ENCODE measurements at places on chromosomes 4 and X.

DNA sequence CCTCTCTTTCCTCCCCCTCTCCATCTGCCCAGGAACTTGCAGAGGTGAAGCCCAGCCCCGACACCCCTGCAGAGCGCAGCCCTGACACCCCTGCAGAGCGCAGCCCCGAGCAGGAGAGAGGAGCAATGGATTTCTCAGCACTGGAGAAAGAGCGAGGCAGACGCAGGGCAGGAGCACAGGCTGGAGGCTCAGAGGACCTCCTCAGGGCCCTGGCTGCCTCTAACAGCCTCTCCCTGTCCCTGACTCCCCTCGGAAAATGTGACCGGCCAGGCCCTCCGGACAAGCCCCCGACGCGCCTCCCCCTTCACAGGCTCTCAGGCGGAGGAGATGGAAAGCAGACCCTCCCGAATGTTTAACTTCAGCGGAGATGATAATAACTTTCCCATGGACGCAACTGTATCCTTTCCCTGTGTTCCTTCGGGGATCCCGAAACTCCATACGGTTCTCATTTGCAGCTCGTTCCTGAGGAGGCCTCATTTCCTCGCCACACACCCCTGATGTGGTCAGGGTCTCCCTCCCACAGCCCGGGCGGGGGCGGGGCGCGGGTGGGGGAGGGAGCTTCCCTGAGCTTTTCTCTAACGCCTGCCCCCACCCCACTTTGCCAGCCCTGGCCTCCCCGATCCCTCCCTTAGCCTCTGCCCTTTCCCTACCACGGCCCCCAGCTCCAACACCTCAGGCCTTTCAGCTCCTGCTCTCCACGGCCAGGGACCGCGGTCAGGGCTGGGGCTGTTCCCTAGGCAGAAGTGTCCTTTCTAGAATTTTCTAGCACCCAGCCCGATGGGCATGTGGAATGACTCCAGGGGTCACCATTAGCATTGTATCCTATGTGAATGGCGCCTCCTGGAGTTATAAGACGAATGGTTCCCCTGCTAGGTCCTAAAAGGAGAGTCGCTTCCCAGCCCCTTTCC lies 201.1 kb upstream of the BCOR start:
- DNase-seq = no peak

DNA sequence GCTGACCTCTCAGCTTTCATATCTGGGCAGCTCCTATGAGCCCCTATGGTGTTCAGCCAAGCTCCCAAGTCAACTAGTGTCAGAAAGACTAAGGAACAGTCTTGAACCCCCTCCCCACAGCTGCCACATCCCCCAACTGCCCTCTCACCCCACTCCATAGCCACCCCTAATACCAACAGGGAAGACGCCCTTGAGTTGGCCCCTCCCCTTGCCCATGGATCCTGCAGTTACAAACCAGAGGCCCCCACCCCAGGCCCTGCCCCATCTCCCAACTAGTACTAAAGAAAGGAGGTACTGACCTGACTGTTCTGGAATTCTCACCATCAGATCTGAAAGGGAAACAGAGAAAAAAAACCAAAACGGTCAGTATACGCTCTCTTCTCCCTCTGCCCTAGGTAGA lies 10.2 kb upstream of the IQSEC2 start:
- no peak for DNase-seq

DNA sequence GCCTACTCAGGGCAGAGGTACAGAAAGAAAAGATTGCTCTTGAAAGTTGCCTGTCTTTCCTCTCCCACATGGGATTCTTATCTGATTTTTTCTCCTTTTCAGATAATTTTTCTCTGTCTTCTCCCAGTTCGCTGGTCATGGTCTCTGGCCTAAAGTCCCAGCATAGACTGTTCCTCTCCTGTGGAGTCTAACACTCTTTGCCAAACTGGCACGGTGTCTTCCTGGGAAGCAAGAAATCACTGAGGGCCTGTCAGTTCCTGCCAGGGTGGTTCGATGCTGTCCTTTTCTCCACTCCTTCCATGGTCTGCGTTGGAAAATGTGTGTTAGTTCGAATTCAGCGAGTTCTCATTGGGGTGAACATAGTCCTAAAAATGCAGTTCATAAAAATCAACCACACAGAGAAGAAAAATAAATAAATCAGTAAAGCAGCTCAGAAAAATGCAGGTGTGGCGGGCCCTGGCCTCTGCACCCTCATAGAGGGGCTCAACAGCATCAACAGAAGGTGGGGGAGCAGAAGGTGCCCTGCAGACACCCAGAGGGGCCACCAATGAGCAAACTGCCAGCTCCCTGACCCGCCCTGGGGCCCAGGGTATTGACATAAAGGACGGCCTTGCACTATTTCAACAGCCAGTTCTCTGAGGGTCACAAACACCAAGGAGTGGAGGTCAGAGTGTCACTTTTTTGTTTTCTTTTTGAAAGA lies 2.1 kb downstream of the RGN start:
- DNase-seq = no peak

- DNase-seq = no peak
These were observed 178.6 kb downstream of the ADAMTS3 start for GRCh38 chr4:72390409-72390808.

DNA sequence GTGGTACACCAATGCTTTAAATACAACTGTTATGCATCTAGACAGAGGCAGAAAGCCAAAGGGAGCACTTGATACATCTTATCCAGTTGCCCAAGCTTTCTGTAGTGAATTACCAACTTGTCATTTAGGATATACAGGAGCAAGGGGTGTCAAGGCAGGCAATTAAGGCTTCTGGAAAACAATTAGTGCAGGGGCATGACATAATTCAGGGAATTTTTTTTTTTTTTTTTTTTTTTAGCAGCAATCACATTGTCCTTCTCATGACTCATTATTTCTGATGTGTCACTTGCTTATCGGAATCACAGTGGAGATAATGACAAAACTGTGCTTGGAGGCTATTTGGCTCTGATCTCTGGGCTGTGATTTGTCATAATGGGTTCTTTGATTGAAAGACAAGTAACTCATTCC lies 259.5 kb downstream of the ARHGAP24 start:
- no peak for DNase-seq

- DNase-seq = no peak
These were observed 48.4 kb upstream of the RPS6KA3 start for GRCh38 chrX:20315140-20315539.

GRCh38 chrX:52988985-52989917 lies 30.9 kb upstream of the FAM156A start:
- DNase-seq = no peak

DNA sequence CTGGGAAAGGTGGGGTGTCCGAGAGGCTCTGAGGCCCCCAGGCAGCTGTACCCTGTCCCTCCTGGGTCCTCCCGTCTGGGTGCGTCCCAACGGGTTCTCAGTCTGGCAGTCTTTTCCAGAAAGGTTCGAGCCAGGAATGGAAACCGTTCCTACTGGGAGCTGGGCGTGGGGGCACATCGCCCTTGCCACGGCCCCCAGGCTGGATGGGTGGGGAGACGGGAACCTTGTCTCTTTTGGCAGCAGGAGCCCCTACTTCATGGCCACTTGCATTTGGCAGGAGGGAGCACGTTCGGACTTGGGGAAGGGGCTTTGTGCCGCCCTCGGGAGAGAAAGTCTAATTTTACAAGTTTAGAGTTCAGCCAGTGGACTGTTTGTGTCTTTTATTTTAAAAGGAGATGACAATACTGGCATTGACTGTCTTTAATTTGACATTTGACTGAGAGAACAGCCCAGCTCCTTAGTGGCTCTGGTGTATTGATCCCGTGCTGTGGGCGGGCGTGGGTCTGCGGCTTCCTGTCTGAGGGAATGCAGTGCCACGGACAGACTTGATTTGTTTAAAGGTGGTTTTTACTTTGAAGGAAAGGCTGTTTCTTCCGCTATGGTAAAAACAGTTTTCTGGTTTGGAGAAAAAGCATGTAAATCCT lies 95.1 kb downstream of the SORCS2 start:
- DNase-seq = no peak

GRCh38 chr4:145132511-145133098 lies 34.5 kb downstream of the ABCE1 start:
- no peak for DNase-seq

GRCh38 chrX:96563646-96564045 lies 121.0 kb upstream of the DIAPH2 start:
- DNase-seq = no peak

- DNase-seq = no peak
These were observed 33.7 kb downstream of the CLOCK start for GRCh38 chr4:55512922-55513571.

GRCh38 chr4:80608281-80608980 lies 272.9 kb downstream of the CFAP299 start:
- DNase-seq = no peak

DNA sequence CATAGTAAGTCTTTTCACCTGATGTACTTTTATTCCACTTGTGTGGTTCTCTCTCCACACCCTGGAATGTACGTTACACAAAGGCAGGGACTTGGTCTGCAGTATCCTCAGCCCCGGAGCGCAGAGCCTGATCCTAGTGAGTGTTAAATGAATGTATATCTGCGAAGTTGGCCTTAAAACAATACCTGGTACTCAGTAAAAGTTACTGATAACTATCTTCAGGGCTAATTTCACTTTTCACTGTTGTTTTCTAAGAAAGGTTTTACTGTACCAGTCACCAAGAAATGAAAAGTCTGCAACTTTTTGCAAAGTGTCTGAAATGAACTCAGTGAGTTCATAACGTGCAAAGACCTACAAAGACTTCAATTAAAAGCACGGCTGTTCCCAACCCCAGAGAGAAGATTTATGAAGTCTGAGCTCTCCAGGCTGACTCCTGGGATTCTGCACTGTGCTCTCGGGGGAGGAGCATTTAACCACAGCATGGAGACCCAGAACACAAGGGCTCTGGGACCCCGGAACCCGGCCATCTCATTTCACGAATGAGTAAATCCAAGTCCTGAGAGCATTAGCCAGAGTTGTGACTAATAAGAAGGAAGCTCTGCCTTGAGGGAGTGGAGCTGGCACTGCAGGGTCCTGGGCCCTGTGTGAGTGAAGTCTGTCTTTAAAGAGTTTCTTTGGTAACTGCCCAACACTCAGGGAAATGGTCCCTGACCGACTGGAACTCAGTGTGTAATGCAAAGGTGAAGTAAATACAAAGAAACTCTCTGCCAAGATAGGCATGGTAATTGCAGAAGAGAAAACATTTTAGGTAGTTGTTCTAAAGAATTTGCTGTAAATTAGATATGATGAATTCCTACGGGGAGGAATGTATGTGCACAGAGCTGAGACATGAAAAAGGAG lies 165.8 kb downstream of the NSUN7 start:
- no peak for DNase-seq

GRCh38 chr4:80500613-80501012 lies 165.1 kb downstream of the CFAP299 start:
- DNase-seq = no peak

GRCh38 chrX:40439625-40440532 lies 140.9 kb upstream of the ATP6AP2 start:
- peak; percentile 4 for DNase-seq

DNA sequence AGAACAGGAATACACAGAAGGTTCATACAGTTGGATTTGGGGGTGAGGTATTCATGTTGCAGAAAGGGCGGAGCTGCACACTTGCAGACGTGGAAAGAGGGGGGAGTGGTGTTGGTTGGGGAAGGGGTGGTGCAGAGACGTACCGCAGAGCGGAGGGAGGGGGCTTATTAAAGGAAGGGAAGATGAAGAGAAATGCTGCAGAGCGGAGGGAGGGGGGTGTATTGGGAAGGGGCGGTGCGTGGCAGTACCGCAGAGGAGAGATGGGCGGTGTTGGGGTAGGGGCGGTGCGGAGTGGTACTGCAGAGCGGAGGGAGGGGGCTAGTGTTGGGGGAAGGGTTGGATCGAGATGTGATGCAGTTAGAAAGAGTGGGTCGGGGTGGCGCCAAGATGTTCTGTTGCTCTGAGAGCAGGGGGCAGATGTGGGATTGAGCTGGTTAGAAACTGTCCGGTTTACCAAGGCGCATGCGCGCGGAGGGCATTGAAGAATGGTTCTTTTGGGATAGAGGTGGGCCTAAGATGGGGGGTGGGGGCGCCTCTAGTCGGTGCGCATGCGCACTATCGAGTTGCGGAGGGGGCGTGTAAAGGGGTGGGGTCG lies 900 bp downstream of the TRO start:
- peak; percentile 54 for DNase-seq

GRCh38 chr4:130393231-130393630 lies 1297.3 kb downstream of the C4orf33 start:
- DNase-seq = no peak

DNA sequence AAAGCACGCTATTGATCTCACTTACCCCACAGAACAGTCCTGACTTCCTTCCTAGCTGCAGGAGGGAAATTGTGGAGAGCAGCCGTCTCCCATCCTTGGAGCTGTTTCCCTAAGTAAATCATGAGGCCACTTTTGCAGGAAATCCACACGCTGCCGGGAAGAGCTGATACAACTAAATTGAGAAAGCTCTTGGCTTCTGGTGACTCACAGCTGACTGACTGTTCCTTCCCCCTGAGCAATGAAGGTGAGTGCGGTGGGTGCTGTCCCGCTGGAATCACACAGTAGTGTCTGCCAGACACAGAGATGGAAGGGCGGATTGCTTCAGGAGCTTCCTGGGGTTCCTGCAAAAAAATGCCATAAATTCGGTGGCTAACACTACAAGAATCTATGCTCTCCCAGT lies 268.9 kb downstream of the ASMT start:
- DNase-seq = no peak

DNA sequence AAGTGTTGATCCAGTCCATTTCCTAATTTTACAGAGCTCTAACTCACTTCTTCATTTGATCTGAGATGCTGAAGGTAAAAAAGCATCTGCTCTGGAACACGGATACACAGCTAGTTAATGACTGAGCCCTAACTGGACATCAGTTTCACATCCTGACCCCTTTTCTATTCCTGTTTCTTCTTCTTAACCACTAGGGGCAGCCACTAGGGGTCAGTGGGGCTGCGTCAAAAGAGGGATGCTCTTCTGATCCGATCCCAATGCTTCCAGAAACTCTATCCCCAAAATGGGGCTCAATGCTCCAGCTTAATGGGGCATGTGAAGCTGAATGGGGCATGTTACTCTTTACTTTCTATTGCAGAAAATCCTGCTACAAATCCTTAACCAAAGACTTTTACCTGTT lies 33.4 kb upstream of the PHKA2 start:
- DNase-seq = no peak

DNA sequence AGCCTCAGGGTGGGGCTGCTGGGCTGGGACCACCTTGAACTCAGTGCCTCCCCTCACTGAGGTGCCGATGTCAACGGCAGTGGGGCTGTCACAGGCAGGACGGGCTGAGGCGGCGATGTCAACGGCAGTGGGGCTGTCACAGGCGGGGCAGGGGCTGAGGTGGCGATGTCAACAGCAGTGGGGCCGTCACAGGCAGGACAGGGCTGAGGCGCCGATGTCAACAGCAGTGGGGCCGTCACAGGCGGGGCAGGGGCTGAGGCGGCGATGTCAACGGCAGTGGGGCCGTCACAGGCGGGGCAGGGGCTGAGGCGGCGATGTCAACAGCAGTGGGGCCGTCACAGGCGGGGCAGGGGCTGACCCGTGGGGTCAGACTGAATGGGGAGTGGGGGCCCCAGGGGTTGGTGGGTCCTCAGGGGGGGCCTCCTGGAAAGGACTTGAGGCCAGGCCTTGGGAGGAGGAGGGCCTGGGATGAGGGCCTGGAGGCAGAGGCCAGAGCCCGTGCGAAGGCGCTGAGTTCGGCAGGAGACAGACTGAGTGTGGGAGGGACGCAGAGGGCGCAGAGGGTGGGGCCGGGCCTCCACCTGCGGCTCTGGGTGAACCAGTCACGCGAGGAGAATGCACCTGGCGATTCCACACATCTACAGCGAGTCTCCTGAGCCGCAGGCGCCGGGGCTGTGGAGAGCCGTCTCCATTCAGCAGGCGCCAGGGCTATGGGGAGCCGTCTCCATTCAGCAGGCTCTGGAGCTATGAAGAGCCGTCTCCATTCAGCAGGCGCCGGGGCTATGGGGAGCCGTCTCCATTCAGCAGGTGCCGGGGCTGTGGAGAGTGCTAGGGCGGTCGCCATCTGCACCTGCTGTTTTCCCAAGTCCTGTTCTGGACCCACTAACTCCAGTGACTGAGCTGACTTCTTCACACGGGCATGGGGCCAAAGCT lies 22.9 kb downstream of the ATP5ME start:
- DNase-seq = no peak
